ENCODE measurements at places on chromosomes 11 and 22. TPM values are rescaled to one million over a fixed set of nuclear protein-coding genes. Genes with fewer than 3 reads are reported as not detected.

DNA sequence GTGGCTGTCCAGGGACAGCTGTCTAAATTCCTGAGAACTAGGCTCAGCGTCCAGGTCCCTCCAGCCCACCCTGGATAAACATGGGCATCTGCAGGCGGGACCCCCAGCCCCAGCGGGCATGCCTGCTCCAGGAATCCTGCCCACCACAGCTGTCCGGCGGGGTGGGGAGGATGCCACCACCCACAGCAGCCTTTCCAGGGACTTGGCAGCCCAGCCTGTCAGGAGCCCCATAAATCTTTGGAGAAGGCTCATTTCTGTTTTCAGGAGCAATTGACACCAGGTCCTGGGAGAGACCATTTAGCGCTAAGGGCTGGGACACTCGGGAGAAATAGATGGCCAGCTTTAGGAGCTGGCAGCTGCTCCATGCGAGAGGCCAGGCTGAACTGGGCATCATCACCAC lies 358.9 kb downstream of the CADM1 start:
- no peaks in the 10 kb centered on the region for H3K4me1 ChIP-seq
- H3K27me3 ChIP-seq: no peaks in the 10 kb centered on the region
- no peaks in the 10 kb centered on the region for H3K36me3 ChIP-seq
- DNase-seq: no peak
- no peak overlapping the region for H3K4me3 ChIP-seq

- no peak for DNase-seq
- H3K27ac ChIP-seq: no peak overlapping the region
- no peaks in the 10 kb centered on the region for H3K36me3 ChIP-seq
- H3K27me3 ChIP-seq: no peaks in the 10 kb centered on the region
These were observed 75.3 kb upstream of the MTNR1B start for GRCh38 chr11:92894197-92894596.

- no peak overlapping the region for H3K27ac ChIP-seq
- H3K4me3 ChIP-seq: peak overlapping the region; percentile 76
- no peak for DNase-seq
- no peaks in the 10 kb centered on the region for H3K4me1 ChIP-seq
- no peaks in the 10 kb centered on the region for H3K36me3 ChIP-seq
These were observed 1.2 kb downstream of the ACCS start for GRCh38 chr11:44067266-44067665.

The CRELD2 gene
- total RNA-seq: 53.8 TPM

- no peaks in the 10 kb centered on the region for H3K4me1 ChIP-seq
- no peak for DNase-seq
- H3K27ac ChIP-seq: no peak overlapping the region
- no peaks in the 10 kb centered on the region for H3K36me3 ChIP-seq
- H3K4me3 ChIP-seq: no peak overlapping the region
These were observed 186.7 kb downstream of the LUZP2 start for GRCh38 chr11:24683583-24683982.

DNA sequence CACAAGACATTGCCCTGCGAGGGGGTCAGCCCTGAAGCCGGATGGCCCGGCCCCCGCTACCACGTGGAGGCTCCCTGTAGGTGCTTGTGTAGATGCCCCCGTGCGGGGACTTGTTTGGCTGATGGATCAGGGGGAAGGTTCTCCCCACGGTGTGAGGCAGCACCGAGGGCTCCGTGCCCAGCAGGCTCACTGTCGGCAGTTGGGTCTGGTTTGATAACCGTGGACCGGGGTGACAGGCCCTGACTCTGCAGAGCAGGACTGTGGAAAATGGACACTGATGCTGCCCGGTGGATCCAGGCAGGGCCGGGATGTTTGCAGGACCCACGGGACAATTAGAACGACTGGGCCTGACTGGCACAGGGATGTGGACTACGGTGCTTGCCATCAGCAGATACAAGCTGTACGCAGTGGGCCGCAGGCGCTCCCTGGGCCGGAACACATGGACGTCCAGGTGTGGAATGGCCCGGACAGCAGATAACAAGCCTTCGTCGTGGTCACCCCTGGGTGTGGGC lies 19.0 kb downstream of the KCNQ1 start:
- H3K4me1 ChIP-seq: no peaks in the 10 kb centered on the region
- H3K36me3 ChIP-seq: no peaks in the 10 kb centered on the region
- no peak for DNase-seq
- no peaks in the 10 kb centered on the region for H3K27me3 ChIP-seq

GRCh38 chr22:20396639-20397038 lies 2.7 kb downstream of the ZNF74 start:
- H3K36me3 ChIP-seq: no peaks in the 10 kb centered on the region
- H3K4me1 ChIP-seq: no peaks in the 10 kb centered on the region
- H3K4me3 ChIP-seq: no peak overlapping the region
- H3K27me3 ChIP-seq: no peaks in the 10 kb centered on the region

Measured in right lobe of liver (tissue), 6 donors.